Breast epithelium (tissue), 4 donors: ENCODE measurements at places on chromosomes 6 and 20. TPM values are rescaled to one million over a fixed set of nuclear protein-coding genes. Genes with fewer than 3 reads are reported as not detected.

Gene NXT1
- 42.9 TPM for total RNA-seq

- DNase-seq = no peak
- no peak overlapping the region for H3K27ac ChIP-seq
- H3K4me1 ChIP-seq = no peaks in the 10 kb centered on the region
- H3K4me3 ChIP-seq = no peak overlapping the region
Measured at GRCh38 chr6:13026557-13026956, 301.8 kb downstream of the TBC1D7 start.

DNA sequence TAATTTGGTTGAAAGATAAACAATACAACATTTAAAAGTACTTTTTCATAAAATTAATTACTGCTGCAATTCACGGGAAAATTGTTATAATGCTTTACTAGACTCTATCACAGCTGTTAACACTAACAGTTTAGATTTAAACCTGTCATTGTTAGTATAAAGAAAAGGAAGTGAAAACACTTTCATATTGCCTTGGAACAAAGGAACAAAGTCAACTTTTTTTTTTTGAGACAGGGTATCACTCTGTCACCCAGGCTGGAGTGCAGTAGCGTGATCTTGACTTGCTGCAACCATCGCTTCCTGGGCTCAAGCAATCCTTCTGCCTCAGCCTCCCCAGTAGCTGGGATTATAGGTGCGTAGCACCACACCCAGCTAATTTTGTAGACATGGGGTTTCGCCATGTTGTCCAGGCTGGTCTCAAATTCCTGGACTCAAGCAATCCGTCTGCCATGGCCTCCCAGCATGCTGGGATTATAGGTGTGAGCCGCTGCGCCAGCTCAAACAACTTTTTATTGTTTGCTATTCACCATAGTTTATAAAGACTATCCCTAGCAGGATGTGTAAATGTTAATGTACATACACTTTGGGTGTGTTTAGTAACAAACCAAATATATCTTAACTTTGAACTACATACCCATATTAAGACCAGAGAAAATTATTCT is 22.1 kb downstream of the SLC35A1 start:
- H3K4me1 ChIP-seq = no peaks in the 10 kb centered on the region
- H3K36me3 ChIP-seq = peaks cover 4% of the 10 kb centered on the region
- H3K27ac ChIP-seq = no peak overlapping the region
- no peak overlapping the region for H3K4me3 ChIP-seq
- no peak for DNase-seq

Gene KHDC1L
- total RNA-seq = not detected

GRCh38 chr6:53134601-53135235 is 13.9 kb downstream of the GCM1 start:
- H3K27ac ChIP-seq = no peak overlapping the region
- H3K27me3 ChIP-seq = no peaks in the 10 kb centered on the region
- DNase-seq = no peak
- no peak overlapping the region for H3K4me3 ChIP-seq

- no peak overlapping the region for H3K27ac ChIP-seq
- H3K27me3 ChIP-seq = no peaks in the 10 kb centered on the region
- DNase-seq = no peak
- H3K4me3 ChIP-seq = no peak overlapping the region
- no peaks in the 10 kb centered on the region for H3K4me1 ChIP-seq
- no peaks in the 10 kb centered on the region for H3K36me3 ChIP-seq
Measured at GRCh38 chr20:62614961-62615680, 27.2 kb upstream of the SLCO4A1 start.

GRCh38 chr6:16901782-16902181 is 140.5 kb upstream of the ATXN1 start:
- H3K4me1 ChIP-seq = peaks cover 7% of the 10 kb centered on the region
- no peak for DNase-seq
- no peak overlapping the region for H3K4me3 ChIP-seq
- no peaks in the 10 kb centered on the region for H3K27me3 ChIP-seq
- no peaks in the 10 kb centered on the region for H3K36me3 ChIP-seq

DNA sequence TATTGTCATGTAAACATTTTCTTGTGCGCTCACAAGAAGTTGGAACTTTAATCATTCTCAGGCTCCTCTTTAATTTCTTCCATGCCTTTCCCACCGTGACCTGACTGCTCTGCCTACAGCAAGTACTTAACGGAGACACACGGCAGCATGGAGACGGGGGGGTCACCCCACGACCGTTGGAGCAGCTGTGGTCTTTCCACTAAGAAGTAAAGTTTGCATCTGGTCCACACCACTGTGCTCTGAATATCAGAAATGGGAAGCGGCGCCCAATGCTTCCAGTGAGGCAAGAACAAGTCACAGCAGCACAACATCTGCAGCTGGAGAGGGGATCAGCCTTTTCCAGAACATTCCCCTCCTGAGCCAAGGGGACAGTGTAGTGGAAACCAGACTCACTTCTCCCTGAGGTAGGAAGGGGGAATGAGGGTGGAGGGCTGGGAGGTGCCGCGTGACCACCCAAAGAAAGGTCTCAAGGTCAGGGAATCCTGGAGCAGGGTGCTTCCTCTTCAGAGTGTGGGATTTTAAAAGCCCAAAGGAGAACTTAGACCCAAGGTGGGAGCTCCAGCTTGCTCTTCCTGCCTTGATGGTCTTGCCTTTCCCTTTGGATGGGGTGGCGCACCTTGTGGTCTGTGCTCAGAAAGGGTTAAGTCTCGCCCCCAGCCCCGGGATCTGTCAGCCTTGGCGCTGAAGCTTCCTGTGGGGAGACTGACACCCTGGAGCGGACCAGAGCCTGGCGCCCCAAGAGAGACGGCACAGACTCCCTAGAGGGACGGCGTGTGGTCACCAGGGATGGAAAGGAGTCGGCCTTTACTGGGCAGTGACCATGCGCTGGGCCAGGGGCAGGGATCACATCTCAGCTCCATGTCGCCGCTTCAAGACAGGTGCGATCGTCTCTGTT is 25.6 kb upstream of the SMOC2 start:
- H3K36me3 ChIP-seq = no peaks in the 10 kb centered on the region
- no peak overlapping the region for H3K4me3 ChIP-seq
- no peaks in the 10 kb centered on the region for H3K4me1 ChIP-seq
- H3K27me3 ChIP-seq = no peaks in the 10 kb centered on the region
- peak overlapping the region; percentile 42 for H3K27ac ChIP-seq

Gene ADTRP
- 0.48 TPM for total RNA-seq

DNA sequence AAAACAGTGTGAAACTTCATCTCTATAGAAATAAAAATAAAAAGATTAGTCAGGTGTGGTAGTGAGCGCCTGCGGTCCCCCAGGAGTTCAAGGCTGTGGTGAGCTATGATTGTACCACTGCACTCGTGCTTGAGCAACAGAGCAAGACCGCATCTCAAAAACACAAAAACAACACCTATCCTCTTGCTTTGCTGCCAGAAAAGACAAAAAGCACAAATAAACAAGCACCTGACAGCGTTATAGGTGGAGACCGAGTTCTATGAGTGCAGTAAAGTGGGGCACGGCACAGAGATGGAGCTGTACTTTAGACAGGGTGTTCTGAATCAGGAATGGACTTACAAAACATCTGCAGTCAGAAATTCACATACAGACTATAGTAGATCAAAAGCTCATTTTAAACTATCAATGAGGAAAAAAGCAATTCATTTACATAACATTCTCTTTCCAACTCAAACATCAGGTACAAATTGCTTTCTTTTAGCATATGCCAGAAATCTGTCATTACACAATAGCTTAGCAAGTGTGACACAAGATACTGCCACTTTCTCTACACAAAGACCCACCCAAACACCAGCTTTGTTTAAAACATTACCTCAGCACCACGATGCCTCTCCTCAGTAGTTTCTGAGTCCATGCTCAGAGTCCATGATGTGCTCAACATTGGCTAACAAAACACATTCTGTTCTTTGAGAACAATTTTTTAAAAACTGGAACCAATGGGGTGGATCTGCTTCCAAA is 10.1 kb downstream of the EZR start:
- H3K4me1 ChIP-seq = no peaks in the 10 kb centered on the region
- no peak overlapping the region for H3K27ac ChIP-seq
- H3K4me3 ChIP-seq = no peak overlapping the region
- DNase-seq = no peak
- no peaks in the 10 kb centered on the region for H3K36me3 ChIP-seq
- H3K27me3 ChIP-seq = no peaks in the 10 kb centered on the region

Gene ADGRB3
- 1.1 TPM for total RNA-seq

GRCh38 chr20:44027343-44028002 is 112.8 kb downstream of the TOX2 start:
- no peak overlapping the region for H3K27ac ChIP-seq
- no peak for DNase-seq
- no peaks in the 10 kb centered on the region for H3K27me3 ChIP-seq
- H3K36me3 ChIP-seq = no peaks in the 10 kb centered on the region

- no peak for DNase-seq
- no peak overlapping the region for H3K4me3 ChIP-seq
- H3K4me1 ChIP-seq = no peaks in the 10 kb centered on the region
- no peaks in the 10 kb centered on the region for H3K36me3 ChIP-seq
- H3K27me3 ChIP-seq = no peaks in the 10 kb centered on the region
Measured at GRCh38 chr6:9161731-9162130, 726.4 kb upstream of the SLC35B3 start.

DNA sequence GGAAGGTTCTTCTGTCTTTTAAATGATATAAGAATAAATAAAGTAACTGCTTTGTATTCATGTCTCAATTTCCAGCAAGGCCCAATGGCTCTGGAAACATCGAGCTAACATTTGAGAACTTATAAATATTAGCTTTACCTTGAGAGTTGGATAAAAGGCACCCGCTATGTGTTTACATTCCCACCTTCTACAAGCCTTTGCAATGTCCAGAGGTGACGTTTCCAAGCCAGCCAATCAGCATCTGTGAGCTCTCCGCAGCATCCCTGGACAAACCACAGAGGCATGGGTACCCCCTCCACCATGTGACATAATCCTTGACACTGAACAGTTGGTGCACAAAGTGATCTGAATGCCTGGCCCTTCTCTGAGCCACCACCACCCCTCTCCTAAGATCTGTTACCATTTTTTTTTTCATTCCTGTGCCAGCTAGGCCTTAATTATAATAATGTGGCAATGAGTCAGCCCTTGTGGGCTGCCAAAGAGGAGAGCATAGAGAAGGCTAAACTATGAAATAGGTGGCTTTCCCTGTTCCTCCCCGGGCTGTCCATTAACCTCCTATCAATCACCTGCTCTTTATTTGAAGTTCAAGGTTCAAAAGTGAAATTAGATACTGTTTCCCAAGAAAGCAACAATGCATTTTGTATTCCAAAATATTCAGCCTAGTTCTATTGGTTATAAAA is 4.1 kb downstream of the CBLN4 start:
- no peak overlapping the region for H3K27ac ChIP-seq
- DNase-seq = no peak
- H3K4me3 ChIP-seq = no peak overlapping the region
- H3K27me3 ChIP-seq = peaks cover 42% of the 10 kb centered on the region

Gene IPCEF1
- total RNA-seq = 3.7 TPM

- H3K36me3 ChIP-seq = no peaks in the 10 kb centered on the region
Measured at GRCh38 chr20:19284400-19285178, 72.1 kb downstream of the SLC24A3 start.

DNA sequence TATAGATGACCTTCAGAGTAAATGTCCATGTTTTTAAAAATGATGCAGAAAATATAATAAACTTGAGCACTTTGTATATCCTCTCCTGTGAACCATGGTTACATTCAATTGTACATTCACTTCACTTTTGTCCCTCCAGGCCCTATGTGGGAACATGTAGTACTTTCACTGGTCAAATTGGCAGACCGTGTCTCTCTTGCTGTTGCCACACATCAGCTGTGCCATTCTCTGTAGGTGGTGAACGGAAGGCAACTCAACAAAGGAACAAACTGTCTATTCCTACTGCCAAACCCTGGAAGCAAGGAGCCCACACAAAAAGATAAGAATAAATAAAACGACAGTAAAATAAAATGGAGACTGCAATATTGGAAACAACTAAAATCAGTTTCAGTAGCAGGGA is 2.0 kb downstream of the ROS1 start:
- H3K4me1 ChIP-seq = no peaks in the 10 kb centered on the region
- no peaks in the 10 kb centered on the region for H3K27me3 ChIP-seq
- no peak for DNase-seq

Gene SIRPB2
- 30.9 TPM for total RNA-seq

DNA sequence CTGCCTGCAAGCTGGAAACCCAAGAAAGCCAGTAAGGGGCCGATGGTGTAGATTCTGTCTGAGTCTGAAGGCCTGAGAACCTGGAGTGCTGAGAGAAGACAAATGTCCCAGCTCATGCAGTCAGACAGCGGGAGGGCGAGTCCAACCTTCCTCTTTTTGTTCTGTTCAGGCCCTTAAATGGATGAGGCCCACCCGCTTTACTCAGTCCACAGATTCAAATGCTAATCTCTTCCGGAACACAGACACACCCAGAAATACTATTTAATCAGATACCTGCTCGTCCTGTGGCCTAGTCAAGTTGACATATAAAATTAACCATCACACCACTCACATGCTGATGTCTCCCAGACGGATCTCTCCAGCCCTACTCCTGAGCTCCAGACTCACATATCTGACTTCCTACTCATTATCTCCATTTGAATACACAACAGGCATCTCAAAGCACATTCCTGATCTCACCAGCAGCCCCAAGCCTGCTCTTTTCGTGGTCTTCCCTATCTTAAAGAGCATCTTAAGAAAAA is 26.7 kb upstream of the SRC start:
- DNase-seq = no peak
- no peaks in the 10 kb centered on the region for H3K36me3 ChIP-seq
- H3K27ac ChIP-seq = no peak overlapping the region
- no peak overlapping the region for H3K4me3 ChIP-seq
- no peaks in the 10 kb centered on the region for H3K27me3 ChIP-seq
- H3K4me1 ChIP-seq = peaks cover 13% of the 10 kb centered on the region

GRCh38 chr20:63230800-63231268 is 4.9 kb upstream of the BIRC7 start:
- no peaks in the 10 kb centered on the region for H3K4me1 ChIP-seq
- H3K27me3 ChIP-seq = no peaks in the 10 kb centered on the region
- H3K27ac ChIP-seq = no peak overlapping the region
- H3K36me3 ChIP-seq = no peaks in the 10 kb centered on the region
- no peak overlapping the region for H3K4me3 ChIP-seq
- DNase-seq = no peak

GRCh38 chr20:25269057-25269832 is 21.4 kb downstream of the PYGB start:
- H3K4me1 ChIP-seq = peaks cover 3% of the 10 kb centered on the region
- H3K27ac ChIP-seq = no peak overlapping the region
- H3K27me3 ChIP-seq = no peaks in the 10 kb centered on the region
- no peaks in the 10 kb centered on the region for H3K36me3 ChIP-seq

DNA sequence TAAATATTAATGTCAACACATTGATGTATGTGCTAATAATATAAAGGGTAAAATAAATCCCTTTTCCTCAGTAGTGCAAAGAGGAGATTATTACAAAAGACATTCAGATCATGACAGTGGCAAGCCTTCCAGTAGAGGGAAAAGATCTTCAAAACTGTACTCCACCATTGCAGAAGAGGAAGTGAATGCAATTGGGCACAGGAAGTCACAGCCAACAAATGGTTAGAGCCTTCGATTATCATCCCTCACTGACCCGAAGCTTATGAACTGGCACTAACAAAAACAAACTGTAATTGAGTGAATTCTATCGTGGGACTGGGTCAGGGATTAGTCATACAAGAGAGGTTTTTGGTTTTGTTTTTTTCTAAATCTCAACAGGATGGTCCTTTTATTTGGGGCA is 39.3 kb upstream of the SCGN start:
- no peak for DNase-seq
- no peaks in the 10 kb centered on the region for H3K4me1 ChIP-seq
- no peaks in the 10 kb centered on the region for H3K27me3 ChIP-seq
- no peak overlapping the region for H3K4me3 ChIP-seq
- H3K36me3 ChIP-seq = no peaks in the 10 kb centered on the region

Gene PKHD1
- 1.1 TPM for total RNA-seq
